A549 (cell line): ENCODE measurements at places on chromosomes 6 and 20. TPM values are rescaled to one million over a fixed set of nuclear protein-coding genes. Genes with fewer than 3 reads are reported as not detected.

DNA sequence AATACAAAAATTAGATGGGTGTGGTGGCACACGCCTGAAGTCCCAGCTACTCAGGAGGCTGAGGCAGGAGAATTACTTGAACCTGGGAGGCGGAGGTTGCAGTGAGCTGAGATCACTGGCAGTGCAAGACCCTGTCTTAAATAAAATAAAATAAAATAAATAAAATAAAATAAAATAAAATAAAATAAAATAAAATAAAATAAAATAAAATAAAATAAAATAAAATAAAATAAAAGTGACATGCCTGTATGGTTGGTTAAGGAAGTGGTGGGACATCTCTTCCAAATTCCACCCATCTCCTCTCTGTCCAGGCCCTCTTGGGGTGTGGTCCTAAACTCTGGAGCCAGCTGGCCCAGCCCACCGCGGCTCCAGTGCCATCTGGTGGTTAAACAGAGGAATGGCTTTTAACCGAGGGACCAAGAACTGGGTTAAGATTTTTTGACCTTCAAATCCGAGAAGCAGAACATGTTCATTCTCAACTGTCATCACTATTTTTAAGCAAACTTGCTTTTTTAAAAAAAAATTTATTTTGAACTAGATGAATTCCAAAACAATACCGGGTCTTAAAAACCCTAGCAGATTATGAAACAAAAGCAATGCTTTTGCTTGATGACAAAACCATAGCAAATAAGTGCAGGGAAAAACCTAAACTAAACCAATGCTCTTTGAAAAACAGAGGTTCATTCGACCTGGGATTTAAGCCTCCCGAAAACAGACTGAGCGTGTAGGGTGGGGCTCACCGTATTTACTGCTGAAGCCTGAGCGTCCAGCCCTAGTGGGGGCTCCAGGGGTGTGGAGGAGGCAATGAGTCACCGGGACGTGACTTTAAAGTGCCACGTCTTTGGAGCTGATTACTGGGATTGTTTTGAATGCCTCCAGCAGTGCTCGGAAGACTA is 68.8 kb downstream of the CDC5L start:
- peak; percentile 48 for DNase-seq

PRR18 gene
- 0.04 to 0.08 TPM (median 0.08 TPM) in 3 replicates for polyA plus RNA-seq

RIPPLY2 gene
- polyA plus RNA-seq, result 0.78 to 1.5 TPM (median 0.89 TPM) in 3 replicates

- peak; percentile 10 for DNase-seq
These were observed 38.3 kb upstream of the SLC32A1 start for GRCh38 chr20:38685853-38686473.
